ENCODE measurements at places on chromosomes 1 and 21.

GRCh38 chr21:46294647-46295176, 8.6 kb downstream of the YBEY start:
- no peak for DNase-seq

DNA sequence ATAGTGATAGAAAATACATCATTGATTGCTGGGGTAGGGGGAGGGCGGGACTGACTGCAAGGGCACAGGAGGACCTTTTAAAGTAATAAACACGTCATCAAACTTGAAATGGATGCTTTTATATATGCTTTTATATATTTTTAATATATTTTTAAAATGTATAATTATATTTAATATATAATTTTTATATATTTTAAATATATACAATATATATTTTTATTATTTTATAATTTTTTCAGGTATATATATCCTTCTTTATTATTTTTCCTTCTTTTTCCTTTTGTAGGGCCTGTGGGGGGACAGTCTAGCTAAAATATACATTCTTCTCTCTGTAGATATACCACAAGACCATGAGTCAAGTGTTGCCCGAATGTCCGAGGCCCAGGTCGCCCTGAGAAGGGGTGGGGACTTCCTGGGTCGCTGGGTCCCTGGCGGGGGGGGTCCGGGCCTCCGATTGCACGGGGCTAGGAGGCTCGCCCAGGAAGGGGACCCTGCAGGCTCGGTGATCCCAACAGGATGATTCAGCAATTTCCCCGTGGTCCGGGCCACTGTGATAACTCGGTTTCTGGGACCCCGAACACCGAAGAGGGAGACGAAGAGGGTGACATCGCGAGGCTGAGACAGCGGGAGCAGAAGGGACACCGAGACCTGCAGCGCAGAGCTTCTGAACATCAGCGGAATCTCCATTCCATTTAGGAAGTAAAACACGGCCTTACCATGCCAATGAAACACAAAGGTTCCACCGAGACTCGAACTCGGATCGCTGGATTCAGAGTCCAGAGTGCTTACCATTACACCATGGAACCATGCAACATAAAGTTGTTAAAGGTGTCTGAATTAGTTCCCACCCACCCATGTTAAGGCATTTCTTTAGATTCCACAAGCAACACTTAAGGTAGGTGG, 112.5 kb upstream of the NBPF11 start:
- peak; percentile 76 for DNase-seq

- DNase-seq, result no peak
Observed at GRCh38 chr21:45154511-45155508, 80.4 kb downstream of the ADARB1 start.

GRCh38 chr1:110150330-110151174, at the start of gene SLC6A17:
SLC6A17 (plus strand) TSS chr1:110150494; CDS start chr1:110166930, 16,436 bp downstream.
- no peak for DNase-seq

GRCh38 chr1:70071601-70072000, 133.8 kb downstream of the LRRC40 start:
- no peak for DNase-seq

DNA sequence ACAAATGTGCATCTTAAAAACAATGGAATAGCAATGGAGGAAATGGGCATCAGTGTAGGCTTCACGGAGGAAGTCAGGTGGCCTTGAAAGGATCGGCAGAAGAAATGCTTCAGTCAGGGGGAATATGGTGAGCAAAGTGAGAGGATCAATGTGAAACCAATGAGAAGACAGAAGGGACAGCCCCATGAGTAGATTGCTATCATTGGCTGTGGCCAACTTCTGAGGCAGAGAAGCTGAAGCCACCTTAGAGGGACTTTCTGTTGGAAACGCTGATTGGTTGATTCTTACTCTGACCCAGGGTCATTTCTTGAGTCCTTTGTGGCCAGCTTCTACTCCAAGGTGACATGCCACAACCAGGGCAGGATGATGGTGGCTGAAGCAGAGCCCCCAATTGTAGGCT, 130.7 kb upstream of the ZNF648 start:
- DNase-seq, result no peak

DNA sequence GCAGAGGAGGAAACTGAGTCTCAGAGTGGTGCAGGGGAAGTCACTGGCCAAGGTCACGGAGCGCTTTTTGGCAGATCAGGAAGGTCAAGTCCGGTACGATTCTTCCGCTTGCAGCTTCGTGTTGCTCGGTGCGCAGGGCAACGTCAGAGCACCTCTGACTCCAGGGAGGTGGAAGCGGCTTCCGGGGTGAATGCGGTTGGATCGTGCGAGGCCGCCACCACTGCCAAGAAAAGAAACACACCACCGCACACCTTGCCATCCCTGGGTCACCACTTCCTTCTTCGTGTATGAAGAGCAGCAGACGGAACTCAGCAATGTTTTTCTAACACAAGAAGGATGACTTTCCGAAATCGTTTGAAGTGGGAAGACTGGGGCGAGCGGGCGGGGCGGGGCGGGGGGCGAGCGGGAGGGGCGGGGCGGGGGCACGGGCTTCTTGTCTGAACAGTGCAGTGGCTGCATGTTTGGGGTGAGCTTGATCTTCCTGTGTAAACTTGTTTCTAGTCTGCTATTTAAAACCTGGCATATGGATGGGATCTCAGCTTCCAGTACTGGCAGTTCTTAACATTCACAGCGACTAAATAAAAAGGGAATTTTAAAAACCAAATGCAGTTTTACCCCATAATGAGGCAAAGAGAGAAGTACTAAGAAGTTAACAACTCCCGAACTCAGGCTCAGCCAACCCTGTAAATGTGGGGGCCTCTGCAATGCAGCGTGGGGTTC, 300.0 kb downstream of the RRAGC start:
- DNase-seq, result no peak

- no peak for DNase-seq
Observed at GRCh38 chr1:201042779-201043461, 19.4 kb upstream of the KIF21B start.

Measured in iPS DF 6.9 (cell line).